ENCODE measurements at places on chromosomes 4 and X.
A peak's percentile ranks its signal among the peaks of the same experiment; 100 is the strongest.

DNA sequence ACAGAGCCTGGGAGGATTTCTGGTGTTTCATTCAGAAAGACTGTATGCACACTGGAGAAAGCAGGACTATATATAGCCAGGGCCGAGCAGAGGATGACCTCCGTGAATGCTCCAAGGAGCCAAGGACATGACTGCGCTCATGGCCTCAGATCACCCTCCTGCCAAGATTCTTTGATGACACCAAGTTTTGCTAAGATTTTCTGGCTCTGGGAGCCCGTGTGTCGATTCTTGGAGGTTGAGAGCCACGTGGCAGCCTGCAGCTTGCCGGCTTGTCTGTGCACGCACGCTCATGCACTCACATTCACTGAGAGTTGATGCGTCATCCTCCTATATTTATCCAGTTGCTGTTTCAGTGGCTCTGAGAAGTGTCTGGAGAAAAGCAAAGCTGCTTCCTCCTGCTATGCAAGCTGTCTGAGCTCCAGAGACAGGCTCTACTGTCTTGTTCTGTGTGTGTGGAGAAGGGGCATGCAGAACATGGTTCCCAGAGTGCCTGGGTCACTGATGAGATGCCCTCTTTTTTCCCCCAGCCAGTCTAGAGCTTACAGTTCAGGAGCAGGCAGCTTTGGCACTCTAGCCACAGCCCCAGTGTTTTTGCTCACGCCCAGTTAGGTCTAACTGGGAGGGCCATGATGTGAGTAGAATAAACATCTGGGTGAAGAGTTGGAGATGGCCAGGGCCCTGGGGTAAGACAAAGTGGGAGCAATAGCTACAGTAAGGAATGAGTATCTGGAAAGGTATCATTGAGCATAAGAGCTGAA lies 64.9 kb upstream of the SCOC start:
- DNase-seq, result peak; percentile 21

DNA sequence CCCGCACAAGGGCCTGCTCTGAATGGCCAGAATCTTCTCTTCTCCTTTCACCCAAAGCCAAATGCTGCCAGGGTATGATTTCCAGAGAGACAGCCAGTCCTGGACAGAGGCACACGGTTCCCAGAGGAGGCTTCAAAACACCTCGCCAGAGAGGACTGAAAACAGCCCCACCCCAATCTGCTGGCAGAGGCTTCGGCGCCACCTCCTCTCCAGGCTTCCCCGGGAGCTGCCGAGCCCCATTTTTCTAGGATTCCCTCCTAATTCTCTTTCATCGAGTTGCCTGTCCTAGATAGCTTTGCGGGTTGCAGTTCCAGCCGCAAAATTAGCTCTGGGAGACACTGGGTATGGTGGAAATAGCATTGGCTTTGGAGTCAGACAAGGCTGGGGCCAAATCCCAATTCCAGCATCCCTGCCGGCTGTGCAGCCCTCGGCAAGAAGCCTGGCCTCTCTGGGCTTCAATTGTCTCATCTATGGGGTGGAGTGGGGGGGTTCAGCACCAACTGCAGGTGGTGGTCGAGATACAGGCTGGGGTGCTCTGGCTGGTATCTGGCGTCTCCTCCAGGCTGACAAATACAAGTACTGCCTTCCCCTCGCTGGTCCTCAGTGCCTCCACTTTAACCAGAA lies 22.6 kb downstream of the PPP2R2C start:
- DNase-seq, result no peak

DNA sequence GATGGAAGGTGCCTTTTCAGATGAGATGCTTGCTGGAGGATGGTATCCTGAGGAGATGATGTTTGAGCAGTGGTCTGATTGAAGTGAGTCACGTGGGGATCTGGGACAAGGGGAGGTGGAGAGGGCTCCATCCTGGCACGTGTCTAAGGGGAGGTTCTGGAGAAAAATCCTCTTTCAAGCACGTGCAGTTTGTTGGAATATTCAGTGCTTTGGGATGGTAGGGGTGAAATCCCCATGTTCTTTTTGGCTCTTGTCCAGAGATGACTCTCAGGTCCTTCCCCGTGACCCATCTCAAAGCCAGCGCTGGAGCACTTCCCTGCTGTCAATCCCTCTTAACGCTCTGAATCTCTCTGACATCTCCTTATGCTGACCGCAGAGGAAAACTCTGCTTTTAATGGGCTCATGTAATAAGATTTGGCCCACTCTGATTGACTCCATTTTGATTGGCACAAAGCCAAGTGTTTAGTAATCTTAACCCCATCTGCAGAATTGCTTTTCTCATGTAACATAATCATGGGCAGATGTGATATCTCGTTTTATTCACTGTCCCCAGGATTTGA lies 10.8 kb upstream of the KLKB1 start:
- DNase-seq, result no peak

DNA sequence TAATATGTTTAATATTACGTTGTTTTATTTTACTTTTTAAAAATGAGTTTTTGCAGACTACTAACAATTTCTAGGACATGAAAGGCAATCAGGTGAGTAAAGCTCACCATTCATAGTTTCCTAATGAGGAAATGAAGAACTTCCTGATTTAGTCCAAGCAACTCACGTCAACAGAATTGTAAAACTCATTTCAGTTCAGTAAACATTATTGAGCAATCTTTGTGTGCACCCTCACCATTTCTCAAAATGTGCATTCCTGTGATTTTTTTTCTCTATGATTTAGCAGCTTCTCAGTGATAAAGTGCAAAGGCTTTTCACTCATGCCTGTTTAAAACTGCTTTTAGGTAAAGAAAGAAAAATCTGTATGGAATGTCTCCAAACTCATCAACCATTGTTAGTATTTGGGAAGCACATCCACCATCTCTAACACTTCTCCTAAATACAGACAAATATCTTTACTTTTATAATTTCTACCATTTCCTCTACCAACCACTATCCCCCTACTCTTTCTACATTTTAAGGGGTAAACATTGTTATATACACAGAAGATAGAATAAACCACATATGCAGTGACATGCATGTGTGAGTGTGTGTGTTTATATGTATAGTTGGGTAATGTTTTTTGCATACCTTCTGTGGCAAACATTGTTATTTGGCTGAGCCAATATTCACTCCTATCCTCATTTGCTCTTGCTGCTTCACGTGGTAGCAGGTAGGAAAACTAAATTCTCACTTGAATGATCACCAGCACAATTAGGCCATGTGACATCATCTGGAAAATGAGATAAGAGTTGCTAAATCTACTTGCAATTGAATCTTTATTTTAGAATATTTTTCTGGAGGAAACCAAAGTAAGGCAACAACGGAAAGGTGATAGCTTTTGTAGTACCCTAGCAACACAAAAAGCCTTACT lies 54.7 kb upstream of the PRDM8 start:
- peak; percentile 57 for DNase-seq

DNA sequence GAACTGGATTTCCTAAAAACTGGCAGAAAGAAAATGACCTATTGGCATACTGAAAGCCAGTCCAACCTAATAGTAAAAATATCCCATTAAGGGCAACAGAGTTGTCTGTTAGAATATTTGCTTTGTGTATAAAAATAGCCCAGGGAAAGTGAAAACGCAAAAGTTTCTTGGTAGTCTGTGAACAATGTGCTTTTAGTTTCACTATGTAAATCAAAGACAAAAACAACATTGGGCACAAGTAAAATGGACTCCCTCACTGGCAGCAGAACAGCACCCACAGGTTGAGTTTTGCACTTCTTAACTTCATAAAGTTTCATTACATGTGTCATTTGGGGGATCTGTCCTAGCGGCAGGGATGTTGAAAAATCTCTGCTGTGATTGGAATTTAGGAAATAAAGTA lies 4.3 kb upstream of the FGG start:
- no peak for DNase-seq

DNA sequence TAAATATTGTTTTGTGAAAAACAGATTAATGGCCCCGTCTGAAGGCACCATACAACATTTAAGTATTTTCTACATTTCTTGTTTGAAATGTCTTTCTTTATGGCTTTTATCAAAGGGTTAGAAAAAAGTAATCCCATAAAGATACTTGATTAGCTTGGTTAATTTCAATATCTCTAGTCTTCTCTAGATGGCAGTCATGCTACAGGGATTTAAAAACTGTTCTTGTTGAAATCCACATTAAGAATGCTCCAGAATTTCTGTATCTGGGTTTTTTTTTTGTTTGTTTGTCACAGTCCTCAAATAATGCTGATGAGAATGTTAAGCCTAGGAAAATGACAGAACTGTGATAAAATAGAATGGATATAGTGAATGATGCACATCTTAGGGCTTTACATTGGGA lies 109.0 kb upstream of the AADAT start:
- no peak for DNase-seq

DNA sequence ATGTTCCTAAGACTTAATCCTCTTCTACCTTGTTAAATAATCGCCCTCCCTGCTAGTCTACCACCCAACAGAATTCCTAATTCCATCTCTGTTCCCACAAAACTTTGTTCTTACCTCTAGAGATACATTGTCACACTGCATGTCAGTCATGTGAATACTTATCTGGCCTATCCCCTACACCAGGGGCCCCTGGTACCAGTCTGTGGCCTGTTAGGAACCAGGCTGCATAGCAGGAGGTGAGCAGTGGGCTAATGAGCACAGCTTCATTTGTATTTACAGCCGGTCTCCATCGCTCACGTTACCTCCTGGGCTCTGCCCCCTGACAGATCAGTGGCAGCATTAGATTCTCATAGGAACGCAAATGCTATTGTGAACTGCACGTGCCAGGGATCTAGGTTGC lies 73.9 kb downstream of the APBB2 start:
- DNase-seq, result no peak

DNA sequence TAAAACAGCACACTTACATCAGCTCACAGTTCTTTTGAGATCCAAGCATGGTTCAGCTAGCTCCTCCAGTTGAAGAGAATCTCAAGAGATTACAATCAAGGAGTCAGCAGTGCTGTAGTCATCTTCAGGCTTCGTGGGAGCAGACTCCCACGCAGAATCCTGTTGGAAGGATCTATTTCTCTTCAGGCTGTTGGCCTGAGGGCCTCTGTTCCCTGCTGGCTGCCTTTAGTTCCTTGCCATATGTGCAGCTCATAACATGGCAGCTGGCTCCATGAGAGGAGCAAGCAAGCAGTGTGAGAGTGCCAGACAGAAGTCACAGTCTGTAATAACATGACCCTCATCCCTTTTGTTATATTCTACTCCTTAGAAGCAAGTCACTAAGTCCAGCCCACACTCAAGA lies 168.6 kb downstream of the COX18 start:
- no peak for DNase-seq

DNA sequence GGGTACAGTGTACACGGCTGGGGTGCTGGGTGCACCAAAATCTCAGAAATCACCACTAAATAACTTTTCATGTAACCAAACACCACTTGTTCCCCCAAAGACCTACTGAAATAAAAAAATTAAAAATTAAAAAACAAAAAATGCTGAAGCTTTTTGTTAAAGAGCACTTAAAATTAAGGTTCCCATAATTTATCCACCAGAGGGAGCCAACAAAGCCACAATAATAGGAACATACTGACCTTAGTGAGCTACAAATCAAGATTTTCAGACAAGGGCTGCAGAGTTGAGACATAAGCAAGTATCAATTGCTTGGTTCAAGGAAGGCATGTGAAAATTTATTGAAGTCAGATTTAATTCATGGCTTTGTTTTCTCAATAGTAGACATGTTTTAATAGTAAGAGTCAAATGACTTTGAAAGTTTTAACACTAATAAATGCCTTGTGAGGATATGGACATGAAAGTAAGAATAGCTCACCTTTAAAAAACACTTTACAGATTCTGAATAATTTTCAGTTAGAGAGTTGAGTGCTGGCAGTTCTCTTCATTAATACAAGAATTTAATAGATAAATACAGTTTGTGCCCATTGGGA lies 43.0 kb upstream of the SCOC start:
- peak; percentile 27 for DNase-seq

- DNase-seq, result no peak
Observed at GRCh38 chr4:154471526-154472331, 19.9 kb downstream of the DCHS2 start.

Measured in suppressor macrophage (primary cell).